ENCODE measurements at places on chromosomes 7 and 10.

- no peak for DNase-seq
Observed at GRCh38 chr7:136687693-136688322, 180.6 kb upstream of the CHRM2 start.

- DNase-seq: no peak
Observed at GRCh38 chr10:5514226-5514850, 10.4 kb upstream of the CALML3 start.

DNA sequence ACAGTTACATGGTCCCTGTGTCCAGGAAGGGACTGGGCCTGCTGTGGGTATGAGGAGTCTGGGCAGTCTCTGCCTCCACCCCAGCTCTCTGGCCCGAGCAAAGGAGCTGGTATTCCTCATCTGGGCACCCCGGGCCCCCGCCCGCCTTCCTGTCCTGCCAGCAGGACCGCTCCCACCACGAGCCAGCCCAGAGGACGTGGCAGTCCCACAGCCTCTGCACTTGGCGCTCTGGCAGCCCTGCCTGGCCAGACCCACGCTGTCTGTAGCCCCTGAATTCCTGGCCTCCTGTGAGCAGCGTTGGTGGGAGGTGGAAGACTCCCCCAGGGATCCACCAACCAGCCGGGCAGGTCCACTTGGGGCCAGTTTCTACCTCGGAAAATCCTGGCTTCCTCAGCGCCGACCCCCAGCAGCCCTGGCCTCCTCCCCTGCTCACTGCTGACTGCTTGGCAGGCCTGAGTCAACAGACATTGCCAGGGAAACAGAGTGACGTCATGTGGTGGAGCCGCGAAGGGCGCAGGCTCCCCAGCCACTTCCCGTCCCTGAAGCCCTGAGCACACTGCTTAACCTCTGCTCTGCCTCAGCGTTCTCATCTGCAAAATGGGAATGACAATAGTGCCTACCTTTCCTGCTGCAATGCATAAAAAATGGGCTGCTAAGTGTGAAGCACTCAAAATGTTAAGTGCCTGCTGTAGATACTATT, 21.6 kb upstream of the LIMK1 start:
- peak; percentile 76 for DNase-seq

GRCh38 chr10:102420181-102420713, 389 bp upstream of the FBXL15 start:
- no peak for DNase-seq

- no peak for DNase-seq
Observed at GRCh38 chr7:23105086-23105643, 420 bp upstream of the KLHL7 start.

- DNase-seq: no peak
Observed at GRCh38 chr7:113715981-113716856, 202.6 kb downstream of the PPP1R3A start.

DNA sequence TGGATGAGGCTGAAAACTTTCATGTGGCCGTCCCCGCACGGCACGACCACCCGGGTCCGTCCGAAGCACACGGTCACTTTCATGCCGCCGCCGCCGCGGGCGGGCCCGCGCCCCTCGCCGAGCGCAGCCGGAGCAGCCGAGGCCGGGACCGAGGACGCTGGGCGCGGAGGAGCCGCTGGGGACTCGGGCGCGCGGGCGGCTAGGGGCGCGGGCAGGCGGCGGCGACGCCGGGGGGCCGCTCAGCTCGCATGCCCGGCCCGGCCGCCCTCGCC, 247 bp downstream of the PARD3 start:
- no peak for DNase-seq

DNA sequence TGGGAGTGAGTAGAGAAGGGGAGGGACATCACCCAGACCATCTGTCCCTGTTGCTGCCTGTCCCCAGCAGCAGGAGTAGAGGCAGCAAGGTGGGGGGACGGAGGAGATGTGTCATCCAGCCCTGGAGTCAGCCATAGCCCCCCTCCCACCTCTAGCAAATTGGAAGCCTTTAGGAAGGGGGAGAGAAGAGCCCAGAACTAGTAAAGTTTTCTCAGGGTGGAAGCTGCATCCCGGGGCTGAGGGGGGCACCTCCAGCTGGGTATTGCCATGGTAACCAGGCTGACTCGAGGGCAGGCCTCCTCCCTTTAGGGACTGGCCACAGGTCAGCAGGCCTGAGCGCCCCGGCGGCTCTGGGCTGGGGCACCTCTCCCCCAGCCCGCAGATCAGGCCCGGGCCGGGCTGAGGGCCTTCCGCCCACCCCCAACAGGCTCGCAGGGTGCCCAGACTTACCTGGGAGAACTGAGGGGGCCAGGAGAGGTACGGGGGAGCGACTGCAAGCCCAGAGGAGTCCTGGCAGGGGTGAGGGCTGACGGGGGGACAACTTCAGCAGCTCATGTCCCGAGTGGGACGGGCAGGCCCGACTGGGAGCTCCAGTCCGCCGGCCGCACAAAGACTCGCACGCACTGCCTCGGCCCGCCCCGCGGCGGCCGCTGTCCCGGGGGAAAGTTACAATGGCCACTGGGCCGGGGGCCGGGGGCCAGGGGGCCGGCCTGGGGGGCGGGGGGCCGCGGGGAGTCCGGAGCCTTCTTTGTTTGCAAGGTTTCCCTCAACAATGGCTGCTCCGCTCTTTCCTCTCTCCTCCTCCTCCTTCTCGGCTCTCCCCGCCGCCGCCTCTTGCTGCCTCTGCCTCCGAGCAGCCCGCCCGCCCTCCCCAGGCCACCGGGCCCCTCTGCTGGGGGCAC, 6.0 kb downstream of the LDB1 start:
- peak; percentile 88 for DNase-seq

DNA sequence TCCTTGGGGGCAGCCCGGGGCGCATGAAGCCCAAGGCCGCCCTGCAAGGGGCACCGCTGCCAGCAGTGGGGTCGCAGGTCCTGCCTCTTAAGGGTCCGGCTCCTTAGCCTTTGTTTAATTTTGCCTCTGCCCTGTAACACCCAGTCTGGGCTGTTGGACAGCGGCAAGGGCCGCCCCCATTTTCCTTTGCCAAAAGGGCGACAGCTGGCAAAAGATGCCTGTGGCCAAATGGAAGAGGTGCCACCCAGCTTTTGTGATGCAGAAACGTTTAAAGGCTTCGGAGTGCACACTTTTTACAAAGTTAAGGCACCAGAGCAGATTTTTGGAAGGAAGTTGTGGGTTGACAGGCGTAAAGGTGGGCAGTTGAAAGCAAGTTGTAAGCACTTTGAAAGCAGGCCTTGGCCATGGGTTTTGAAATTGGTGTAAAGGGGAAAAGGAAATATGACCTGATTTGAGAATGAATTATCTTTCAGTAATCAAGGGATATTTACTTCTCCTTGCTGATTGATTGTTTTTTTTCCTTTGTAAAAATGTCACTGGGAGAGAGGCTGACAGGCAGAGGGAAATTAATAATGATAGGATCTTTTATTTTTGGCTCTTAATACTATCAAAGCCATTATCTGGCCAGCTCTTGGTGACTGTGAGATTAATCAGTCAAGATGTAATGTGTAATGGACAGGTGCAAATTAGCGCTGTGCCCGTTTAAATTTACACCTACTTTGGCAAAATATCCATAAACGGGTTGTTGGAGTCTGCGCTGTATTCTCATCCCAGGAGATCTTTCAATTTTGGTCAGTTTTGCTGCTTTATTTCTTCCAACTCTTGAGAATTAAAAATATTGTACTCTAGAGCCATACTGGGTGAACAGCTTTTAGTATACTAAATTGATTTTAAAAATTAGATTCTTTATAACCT, 1.2 kb downstream of the CASD1 start:
- no peak for DNase-seq

- no peak for DNase-seq
Observed at GRCh38 chr10:70908406-70909296, 20.3 kb upstream of the PCBD1 start.

DNA sequence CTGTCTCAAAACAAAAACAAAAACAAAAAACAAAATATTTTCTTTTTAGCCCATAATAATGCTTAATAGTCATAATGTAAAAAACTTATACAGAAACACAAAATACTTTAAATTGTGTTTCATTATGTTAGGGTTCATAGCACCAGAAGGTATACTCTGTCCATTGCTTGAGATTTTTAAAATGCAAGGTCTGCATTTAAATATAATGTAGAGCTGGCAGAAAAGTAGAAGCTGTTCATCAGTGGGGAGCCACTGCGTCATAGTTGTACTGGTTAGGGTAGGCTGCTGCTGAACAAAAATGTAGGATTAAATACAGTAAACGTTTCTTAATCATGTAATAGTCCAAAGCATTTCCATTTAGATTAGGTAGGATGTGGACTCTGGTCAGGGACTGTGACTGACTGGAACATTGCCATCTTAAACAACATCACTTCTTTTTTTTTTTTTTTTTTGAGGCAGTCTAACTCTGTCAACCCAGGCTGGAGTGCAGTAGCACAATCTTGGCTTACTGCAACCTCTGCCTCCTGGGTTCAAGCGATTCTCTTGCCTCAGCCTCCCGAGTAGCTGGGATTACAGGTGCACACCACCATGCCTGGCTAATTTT, 85.2 kb downstream of the ANKIB1 start:
- DNase-seq: no peak

DNA sequence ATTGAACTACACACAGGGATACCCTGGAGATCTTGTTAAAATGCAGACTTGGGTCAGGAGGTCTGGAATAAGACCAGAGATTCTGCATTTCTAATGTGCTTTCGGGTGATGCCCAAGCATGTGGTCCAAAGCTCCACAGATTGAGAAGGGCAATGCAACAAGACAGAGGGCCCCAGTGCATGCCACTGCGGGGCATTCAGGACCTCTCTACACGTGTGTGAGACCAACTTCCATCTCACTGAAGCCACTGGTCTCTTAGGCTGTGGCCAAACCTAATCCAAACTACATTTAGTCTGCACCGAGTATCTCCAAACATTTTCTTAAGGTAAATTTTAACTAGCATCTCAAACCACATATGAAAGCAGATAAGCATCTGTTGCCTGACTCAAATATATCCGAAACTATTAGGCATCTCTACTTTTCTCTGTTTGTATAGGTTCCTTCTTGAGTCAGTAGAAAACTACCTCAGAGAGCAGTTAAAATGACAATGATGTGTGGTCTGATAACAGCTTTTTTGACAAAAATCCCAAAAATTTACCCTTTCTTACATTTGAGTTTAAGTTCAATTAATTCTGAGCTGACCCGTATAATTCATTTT, 107.5 kb downstream of the ELMO1 start:
- no peak for DNase-seq

GRCh38 chr7:19915596-19915995, 142.2 kb upstream of the TMEM196 start:
- no peak for DNase-seq

GRCh38 chr7:73936967-73937366, 76.0 kb downstream of the TMEM270 start:
- no peak for DNase-seq

DNA sequence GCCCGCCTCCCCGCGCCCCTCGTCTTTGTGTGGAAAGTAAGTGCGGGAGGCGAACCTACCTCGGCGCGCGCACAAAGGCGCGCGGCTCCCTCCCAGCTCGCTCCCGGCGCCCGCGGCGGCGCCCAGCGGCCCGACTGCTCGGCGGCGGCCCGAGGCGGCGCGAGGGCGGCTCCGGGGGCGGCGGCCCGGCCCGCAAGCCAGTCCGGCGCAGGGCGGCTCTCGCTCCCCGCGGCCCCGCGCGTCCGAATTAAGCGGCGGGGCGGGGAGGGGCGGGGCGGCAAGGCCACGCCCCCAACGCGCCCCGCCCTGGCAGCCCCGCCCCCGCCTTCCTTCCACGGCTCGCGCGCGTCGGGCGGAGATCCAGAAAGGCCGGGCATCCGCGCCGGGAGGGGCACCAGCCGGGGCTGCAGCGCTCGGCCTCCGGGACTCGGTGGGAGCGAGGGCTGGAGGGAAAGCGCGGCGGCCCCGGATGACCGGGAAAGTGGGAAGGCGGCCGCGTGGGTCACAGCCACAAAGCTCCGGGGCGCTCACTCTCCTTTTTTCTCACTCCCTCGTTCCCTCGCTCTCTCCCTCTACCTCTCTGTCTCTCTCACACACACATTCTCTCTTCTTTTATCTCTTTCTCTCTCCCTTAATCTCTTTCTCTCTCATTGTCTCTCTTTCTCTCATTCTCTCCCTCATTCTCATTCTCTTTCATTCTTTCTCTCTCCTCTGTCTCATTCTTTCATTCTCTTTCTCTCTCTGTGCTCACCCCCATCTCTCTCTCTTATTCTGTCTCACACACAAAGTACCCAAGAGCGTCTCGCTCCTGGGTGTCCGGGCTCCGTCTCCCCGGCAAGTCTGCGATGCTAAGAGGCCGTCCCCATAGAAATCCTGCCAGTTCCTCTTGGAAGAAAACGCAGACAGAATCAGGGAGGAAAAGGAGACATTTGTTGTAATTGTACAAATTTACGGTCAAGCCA, 170.2 kb downstream of the FAM107B start:
- DNase-seq: peak; percentile 52

DNA sequence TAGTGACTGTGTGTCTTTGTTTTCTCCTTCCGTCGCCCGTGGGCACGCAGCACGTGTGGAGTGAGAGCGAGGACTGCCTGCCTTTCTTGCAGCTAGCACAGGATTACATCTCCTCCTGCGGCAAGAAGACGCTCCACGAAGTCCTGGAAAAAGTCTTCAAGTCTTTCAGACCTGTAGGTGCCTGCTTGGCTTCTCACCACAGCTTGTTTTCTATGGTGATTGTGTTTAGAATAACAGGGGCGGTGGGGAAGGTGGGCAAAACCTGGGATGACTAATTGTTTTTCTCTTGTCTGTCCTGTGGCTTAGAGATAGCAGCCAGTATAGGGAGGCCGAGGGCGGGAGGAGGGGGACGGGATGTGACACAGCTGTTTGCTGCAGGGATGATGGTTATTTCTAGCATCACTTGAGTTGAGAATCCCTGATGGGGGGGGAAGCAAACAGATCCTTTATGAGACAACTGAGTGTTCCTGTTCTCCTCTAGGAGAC, 11.4 kb downstream of the MTURN start:
- DNase-seq: no peak

- DNase-seq: no peak
Observed at GRCh38 chr7:919924-920341, 34.5 kb downstream of the ADAP1 start.

DNA sequence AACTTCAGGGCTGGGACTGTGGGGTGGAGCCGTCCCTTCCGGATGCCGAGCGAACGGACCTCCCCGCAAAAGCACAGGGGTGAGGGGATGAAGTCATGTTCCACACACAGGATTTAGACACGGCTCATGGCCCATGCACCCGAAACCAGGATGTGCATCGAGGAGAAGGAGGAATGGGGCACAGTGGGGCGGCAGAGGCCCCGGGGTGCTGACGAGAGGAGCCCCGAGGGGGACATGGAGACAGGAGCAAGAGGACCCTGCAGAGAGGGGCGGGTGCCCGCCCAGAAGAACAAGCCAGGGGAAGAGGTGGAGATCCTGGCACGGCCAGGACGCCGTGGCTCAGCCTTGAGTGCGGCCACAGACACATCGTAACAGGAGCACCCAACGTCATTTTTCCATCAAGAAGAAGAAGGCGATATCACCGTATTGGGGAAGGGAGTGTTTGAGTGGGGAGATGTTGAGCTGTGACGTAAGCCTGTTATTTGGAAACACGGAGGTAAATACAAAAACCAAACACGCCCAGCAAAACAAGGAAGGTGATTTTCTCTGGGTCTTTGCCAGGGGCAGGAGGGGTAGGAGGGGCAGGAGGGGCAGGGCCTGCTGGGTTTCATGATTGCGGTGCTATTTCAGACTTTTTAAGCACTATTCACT, 25.3 kb upstream of the FOXL3 start:
- DNase-seq: no peak
